HT-29 (cell line): ENCODE measurements at places on chromosomes 4 and X. TPM values are rescaled to one million over a fixed set of nuclear protein-coding genes. Genes with fewer than 3 reads are reported as not detected.

Gene SLC7A11
- 16.6 and 19.7 TPM in 2 replicates for total RNA-seq

DNA sequence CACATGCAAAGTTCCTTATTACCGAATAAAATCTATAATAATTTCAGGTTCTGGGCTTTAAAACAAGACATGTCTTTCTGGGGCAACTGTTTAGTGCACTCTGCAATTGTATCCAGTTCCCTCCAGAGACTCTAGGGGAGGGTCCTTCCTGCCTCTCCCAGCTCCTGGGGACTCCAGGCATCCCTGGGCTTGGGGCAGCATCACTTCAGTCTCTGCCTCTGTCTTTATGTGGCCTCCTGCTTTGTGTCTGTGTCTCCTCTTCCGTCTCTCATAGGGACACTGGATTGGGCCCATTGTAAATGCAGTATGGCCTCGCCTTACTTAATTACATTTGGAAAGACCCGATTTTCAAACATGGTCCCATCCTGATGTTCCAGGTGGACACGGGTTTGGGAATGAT, 10.9 kb upstream of the ASMTL start:
- no peak for DNase-seq

DNA sequence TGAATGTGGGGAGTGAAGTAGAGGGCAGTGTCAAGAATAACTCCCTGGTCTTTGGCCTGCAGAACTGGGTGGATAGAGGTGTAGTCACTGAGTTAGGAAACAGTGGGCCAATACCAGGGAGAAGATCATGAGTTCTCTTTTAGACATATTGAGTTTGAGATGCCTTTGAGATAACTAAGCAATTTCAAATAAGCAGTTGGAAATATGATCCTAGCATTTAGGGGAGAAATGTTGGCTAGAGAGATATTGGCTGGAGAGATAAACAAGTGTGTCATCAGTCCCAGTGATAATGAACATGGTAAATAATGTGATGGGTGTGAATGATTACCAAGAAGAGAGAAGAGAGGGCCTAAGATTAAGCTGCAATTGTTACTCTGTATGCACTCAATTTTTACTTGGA, 95.3 kb upstream of the HPRT1 start:
- DNase-seq = no peak

GRCh38 chr4:136864604-136865185, 667.6 kb downstream of the PCDH18 start:
- peak; percentile 74 for DNase-seq

- no peak for DNase-seq
Observed at GRCh38 chr4:165740911-165741310, 132.1 kb upstream of the TLL1 start.

DNA sequence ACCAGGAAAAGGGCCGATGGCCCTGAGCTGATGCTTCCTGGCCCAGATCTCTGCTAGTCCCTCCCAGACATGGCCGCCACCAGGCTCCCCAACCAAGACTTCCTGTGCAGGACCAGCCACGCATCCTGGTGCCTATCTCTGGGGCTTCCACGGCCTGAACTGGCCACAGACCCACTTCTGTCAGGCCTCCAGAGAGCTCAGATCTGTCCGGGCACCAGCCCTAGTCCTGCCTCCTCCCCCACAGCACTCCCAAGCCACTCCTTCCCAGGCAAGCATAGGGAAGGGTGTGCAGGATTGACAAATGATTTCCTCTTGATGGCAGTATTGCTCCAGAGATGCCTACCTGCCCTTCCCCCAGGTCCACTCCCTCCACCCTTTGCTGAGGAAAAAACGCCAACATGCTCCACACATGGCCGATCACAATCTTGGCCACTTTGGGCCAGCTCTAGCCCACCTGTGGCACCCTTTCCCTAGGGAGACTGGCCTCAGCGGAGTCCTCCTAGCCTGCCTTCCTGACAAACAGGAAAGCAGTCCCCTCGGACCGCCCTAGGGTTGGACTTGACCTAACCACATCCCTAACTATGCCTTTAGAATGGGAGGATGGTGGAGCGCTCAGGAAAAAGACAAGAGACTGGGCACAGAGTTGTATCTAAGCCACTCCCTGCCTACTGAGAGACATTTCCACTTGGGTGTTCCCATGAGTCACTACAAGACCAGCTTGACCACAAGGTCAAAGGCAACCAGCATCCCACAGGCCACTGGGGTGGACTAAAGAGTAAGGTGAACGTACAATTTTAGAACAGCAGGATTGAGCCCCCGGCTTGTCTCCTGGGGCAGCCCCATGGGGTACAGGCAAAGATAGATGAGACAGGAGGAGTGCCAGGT, 277.5 kb upstream of the AGTR2 start:
- peak; percentile 49 for DNase-seq
